Effector CD4-positive, alpha-beta T cell (primary cell): ENCODE measurements at places on chromosomes 6 and 20.

- DNase-seq = no peak
Observed at GRCh38 chr6:128487055-128487454, 33.3 kb downstream of the PTPRK start.

- no peak for DNase-seq
Observed at GRCh38 chr6:90249458-90249857, 47.2 kb downstream of the BACH2 start.

GRCh38 chr6:163547287-163547686 is 132.8 kb downstream of the QKI start:
- no peak for DNase-seq

- DNase-seq = no peak
Observed at GRCh38 chr6:35562060-35562459, 49.4 kb upstream of the TULP1 start.

GRCh38 chr6:140001821-140002341 is 627.4 kb upstream of the CITED2 start:
- no peak for DNase-seq

DNA sequence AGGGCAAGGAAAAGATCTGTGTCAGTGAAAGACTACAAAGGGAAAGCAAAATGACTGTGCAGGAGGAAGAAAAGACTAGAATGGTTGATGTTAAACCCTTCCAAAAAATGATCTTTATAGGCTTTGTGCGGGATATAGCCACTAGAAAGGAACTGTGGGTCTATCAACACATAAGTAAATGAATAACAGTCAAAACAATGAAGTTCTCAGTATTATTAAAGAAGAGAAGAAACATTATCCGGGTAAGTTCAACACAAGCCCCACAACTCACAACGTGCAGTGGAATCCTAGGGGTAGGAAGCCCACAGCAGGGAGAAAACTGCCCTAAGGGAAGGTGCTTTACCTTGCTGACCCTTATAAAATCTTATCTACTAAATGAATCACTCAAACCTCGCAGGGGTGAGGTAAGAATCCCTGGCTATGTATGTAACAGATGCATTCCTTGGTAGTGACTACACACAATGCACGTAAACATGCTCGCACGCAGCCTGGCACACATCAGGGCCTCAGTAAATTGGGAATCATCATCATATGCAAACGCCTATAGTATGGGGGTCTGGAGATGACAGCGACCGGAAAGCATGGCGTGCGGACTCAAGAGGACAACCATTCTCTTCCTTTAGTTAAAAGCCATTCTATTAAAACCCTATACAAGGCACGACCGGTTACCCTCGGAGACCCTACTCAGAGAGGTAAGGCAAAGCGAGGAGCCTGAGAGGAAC is 11.3 kb downstream of the TFAP2A start:
- DNase-seq = no peak

DNA sequence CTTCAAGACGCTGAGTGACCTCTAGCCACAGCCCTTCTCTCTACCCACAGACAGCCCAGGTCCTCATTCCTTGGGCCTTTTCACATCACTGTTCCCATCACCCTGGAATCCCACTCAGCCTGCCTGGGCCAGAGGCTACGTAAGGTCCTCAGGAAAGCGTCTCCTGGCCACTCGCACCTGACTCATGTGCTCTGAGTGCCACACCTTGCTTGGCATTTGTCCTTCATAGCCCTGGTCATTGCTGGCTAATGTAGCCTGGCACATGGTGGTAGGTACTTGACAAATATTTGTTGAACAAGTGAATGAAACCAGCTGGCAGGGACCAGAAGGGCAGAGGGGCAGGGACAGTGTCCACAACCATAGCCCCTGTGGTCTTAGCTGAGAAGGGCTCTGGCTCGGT is 50.6 kb upstream of the FANCE start:
- DNase-seq = no peak

- no peak for DNase-seq
Observed at GRCh38 chr6:158674342-158675131, 24.7 kb downstream of the SYTL3 start.

DNA sequence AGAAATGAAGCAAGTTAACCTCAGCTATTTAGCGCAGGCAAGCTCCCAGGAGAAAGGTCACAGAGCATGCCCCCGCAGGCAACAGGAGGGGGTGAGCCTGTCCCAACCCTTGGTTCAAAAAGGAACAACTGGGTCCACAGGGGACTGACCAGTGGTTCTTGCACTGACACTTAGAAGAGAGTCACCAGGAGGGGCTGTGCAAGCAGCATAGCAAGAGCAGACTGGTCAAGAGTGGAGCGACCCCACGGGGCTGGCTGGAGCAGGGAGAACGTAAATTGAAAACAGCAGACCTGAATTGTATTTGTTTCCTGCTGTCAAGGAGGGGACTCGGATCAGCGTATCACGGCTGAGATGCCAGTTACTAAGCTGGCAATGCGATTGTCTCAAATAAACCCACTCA is 32.8 kb downstream of the GABRR1 start:
- no peak for DNase-seq

DNA sequence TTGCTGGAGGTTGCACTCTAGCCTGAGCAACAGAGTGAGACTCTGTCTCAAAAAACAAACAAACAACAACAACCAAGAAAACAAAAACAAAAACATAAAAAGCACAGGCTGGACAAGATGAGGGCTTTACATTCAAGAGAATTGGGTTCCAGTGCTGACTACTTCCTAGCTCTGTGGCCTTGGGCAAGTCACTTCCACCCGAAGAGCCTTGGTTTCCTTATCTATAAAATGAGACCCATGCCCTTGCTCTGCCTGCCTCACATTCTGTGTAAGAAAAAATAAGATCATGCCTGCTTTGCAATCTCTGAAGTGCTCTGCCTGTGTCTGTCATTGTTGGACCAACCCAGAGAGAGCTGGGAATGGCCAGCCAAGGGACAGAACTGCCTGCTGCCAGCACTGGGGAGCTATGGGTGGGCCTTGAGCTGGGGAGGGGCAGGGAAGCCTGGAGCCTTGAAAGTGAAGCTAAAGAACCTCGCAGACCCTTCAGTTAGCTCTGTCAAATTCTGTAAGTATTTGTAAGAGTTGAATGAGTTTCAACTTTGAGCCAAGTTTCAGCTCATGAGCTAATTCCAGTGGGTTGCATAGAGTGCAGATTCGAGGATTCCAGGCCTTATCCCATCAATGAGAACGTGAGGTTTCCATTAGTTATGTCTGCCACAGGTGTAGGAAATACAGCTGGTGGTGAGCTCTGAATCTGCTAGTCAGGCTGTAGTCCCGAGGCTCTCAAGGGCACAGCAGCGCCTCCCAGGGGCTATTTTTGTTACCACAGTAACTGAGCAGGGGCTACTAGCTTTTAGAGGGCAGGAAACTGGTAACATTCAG is 93.2 kb downstream of the DLGAP4 start:
- no peak for DNase-seq

GRCh38 chr6:12265791-12266190 is 24.4 kb upstream of the EDN1 start:
- DNase-seq = no peak

- DNase-seq = no peak
Observed at GRCh38 chr6:38316099-38316868, 323.4 kb downstream of the BTBD9 start.

GRCh38 chr6:99287523-99287922 is 62.0 kb downstream of the FAXC start:
- DNase-seq = no peak

- no peak for DNase-seq
Observed at GRCh38 chr6:137740967-137741761, 125.9 kb upstream of the TNFAIP3 start.

DNA sequence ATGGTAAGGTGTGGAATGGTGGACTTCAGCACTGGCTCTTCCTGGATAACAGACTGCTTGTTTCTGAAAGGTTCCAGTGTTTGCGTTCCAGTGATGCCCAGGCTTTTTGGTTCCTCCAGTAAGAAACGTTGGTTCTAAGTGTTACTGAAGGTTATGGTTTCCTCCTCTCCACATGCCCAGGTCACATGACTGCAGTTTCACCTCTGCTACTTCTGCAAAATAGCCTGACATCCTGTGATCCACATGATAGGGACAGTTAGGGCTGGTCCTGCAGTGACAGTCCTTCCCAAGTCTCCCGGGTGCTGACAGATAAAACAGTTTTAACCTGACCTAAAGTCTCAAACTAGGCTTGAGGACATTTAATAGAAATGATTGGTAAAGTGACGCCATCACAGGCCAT is 132.2 kb upstream of the CST7 start:
- DNase-seq = no peak

DNA sequence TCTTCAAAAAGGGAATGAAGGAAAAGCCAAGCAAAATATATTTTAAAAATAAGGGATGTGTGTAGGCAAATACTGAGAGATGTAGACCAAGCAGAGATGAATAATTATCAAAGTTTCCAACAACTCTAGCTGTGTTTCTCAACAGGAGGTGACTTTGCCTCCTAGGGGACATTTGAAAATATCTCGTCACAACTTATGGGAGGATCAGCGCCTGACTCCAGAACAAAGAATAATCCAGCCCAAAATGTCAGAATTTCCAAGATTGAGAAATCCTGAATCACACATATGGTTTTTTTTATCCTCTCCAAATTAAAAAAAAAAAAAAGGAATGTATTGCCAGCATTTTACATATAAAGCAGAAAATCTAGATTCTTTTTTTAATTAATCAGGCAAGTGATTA is 241.2 kb upstream of the ZFP64 start:
- no peak for DNase-seq

DNA sequence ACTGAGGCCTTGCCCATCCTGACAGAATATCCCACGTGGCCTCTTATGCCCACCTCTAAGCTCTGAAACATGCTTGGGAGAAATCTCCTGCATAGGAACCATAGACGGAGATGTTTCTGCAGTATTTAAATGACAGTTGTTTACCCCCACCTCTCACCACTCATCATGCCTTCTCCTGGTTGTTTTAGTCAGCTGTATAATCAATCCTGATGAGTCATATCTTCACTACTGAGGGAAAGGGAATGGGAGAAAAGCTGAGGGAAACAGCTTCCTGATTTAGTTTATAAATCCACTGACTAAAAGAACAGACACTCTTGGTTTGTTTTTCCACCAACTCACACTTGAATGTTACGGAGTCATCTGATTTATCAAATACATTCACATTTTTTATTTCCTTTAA is 113.2 kb upstream of the TENT5A start:
- no peak for DNase-seq

GRCh38 chr6:162198076-162198475 is 529.5 kb downstream of the PRKN start:
- DNase-seq = no peak

DNA sequence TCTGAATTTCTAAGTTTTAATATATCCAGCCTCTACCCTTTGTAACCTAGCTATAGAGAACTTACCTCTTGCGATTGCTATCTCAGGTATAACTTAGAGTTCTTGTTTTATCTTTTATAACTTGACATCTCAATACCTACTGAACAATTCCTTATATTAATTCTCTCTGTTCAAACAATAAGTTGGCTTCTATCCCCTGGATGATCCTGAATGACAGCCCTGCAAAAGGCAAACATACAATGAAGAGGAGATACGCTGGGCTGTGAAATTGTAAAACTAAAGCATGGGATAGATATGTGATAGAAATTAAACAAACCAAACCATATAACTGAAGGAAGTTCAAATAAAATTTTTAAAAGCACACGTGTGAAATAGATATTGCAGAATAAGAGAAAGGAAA is 513.6 kb upstream of the PTCHD4 start:
- DNase-seq = no peak

- DNase-seq = no peak
Observed at GRCh38 chr6:127884134-127884533, 16.7 kb downstream of the THEMIS start.

- DNase-seq = no peak
Observed at GRCh38 chr20:24277196-24277595, 192.2 kb upstream of the SYNDIG1 start.

GRCh38 chr6:82182756-82183155 is 64.8 kb downstream of the IBTK start:
- DNase-seq = no peak

GRCh38 chr20:35662551-35662950 is 2.1 kb downstream of the CPNE1 start:
- no peak for DNase-seq

DNA sequence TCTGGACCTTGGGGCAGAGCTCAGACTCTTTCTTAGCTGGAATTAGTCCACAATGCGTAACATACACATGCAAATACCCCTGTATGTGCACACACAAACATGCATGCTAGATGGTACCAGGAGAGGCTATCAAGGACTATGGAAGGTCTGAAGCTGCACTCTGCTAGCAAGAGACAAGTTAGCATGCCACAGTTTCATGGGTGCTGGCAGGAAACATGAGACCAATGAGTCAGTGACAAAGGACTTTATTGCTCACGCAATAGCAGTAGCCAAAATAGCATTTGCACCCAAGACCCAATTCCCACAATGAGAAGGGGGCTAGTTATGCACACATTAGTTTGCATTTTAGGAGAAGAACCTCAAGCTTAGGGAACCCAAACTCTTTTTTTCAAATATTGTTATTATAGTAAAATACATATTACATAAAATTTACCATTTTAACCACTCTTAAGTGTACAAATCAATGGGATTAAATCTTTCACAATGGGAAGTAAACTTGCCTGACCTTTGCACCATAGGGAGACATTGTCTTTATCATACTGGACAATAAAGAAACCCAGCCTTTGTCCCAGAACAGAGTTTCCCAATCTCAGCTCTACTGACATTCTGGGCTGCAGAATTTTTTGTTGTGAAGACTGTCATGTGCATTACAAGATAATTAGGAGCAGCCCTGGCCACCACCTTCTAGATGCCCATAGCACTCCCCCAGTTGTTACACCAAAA is 69.1 kb downstream of the NRSN1 start:
- no peak for DNase-seq

- no peak for DNase-seq
Observed at GRCh38 chr6:133242637-133243585, 1.8 kb downstream of the EYA4 start.

GRCh38 chr20:3282271-3283221 is 43.6 kb upstream of the SLC4A11 start:
- no peak for DNase-seq

DNA sequence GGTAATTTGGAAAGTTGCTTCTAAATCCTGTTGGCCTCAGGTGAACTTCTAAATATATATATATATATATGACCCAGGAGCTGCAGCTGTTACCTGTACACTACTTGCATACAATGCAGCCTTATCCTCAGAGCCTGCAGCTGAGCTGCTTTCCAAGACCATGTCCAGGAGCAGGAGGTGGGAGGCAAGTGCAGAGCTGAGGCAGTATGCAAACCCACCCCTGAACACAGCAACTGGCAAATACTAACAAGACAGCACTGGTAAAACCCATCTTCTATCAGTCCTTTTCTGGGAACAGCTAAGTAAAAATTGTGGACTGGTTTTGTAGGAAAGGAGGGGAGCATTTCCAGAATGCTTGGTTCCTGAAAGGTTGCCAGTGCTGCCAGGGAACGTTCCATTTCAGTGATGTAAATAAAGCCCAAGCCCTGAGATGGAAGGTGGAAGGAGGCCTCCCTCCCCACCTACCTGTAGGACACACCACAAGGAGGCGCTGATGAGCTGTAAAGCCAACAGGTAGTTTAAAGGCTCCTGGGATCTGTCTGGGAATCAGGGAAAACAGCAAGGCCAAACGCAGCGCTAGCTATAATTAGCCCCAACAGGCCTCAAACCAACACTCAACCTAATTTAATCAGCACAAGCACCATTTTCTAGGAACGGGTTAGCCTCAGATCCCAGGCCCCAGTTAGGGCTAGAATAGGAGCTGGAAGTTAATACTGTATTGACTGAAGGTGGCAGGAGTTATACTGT is 93.8 kb upstream of the MAP7 start:
- DNase-seq = peak; percentile 83

GRCh38 chr6:82646231-82646615 is 282.6 kb downstream of the TPBG start:
- DNase-seq = no peak
